Cortex of kidney (tissue), 1 donor: ENCODE measurements at places on chromosomes 11 and 22.

DNA sequence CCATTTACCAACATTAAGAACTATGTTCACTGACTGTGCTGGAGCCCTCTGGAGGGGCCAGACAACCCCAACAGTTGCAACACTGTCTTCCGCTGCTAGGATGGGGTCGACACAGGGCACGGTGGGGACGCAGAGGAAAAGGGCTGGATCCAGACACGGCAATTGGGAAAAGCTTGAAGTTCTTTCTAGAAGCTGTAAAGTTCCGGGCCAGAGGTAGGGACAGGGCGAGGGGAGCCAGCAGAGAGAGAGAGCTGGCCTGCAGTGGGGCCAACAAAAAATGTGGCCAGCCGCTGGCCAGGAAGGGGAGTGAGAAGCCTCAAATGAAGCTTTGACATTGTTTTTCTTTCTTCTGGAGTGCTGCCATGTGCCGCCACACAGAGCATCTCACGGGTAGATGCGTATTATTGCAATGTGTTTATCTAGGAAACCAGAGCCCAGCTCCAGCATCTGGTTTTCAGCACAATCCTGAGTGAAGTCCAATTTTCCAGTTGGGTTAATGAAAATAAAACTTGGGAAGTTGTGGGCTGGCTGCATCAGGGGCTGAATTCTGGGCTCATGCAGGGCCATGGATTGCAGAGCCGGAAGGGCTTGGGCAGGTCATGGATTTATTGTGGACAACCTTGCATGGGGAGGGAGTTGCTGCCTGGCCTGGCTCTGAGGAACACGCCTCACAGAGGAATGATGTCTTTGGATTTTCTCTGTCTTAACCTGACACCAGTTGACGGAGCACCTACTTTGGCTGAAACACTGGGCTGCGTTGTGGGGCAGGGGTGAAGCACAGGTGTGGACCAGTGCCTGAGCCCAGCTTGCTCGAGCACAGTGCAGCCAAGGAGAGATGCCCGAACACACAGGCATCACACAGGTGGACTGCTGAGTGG is 67.6 kb upstream of the AMPD3 start:
- DNase-seq: no peak

GRCh38 chr11:118219732-118220131 is 5.1 kb downstream of the JAML start:
- DNase-seq: no peak

DNA sequence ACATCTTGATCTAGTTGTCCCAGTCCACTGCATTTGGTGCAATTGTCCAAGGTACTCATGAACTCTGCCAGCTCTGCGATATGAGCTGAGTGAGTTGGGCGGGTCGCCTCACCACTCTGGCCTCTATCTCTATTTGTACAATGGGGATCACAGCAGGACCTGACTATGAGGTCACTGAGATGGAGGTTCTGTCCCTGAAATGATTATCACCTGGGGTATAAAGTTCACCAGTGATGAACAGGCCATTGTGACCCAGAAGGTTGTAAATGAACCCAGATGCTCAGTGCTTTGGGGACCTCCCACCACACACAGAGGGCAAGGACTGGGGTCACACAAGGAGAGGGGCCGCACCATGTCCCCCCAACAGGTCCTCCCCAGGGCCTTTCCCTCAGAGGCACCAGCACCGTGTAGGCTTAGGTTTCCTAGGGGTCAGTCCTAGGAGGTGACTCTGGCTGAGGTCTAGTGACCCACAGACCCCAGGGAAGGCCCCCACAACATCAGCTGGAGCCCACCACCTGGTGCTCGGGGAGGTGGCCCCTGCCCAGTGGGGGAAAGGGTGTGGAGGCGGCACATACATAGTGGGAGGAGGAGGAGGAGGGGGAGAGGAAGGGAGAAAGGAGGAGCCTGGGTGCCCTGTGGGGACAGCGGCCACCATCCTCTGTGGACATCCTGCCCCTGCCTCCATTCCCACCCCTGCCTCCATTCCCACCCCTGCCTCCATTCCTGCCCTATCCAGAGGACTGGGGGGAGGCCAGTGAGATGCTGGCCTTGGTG is 25.0 kb upstream of the IGLL1 start:
- DNase-seq: no peak

DNA sequence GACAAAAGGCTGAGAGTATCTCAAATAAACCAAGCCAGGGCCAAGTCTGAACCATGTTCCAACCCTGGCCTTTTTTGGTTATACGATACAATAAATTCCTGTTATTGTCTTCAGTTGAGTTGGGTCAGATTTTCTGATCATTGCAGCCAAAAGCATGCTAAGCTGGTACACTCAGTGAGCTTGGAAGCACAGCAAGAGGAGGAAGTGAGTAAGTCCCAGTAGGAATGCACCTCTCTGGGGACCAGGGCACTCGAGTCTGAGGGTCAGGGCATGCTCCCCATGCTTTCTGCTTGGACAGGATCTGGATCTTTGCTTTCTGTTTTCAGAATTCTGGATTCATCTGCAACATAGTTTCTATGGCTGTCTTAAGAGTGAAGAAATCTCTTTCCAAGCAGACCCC is 73.1 kb downstream of the TMPRSS5 start:
- DNase-seq: no peak

DNA sequence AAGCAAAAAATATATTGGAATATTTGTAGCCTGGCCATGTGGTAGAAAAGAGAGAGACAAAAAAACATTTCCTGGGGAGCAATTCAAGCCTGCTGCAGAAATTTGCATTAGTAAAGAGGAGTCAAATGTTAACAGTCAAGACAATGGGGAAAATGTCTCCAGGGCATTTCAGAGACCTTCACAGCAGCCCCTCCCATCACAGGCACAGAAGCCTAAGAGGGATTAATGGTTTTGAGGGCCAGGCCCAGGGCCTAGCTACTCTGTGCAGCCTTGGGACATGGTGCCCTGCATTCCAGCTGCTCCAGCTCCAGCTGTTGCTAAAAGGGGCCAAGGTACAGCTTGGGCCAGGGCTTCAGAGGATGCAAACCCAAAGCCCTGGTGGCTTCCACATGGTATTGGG is 46.8 kb downstream of the PGR start:
- no peak for DNase-seq

DNA sequence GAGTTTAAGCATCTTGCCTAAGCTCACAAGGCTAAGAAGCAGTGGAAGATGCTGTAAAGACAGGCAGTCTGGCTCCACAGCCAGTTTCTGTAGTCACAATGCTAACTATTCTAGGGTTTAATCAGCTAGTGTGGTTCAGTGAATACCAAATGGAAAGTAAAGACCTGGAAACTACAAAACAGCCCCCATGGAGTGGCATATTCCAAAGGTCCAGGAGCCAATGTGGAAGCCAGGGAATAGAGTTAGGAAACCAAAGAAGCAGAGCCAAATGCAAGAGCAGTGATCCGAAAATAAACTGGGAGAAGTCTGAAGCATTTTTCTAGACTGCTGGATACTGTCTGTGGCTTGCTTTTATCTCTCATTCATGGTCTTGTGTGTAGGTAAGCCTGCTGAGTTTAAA is 731.2 kb upstream of the ANO5 start:
- DNase-seq: no peak

- DNase-seq: no peak
Observed at GRCh38 chr22:24460418-24461089, 33.2 kb downstream of the ADORA2A start.

DNA sequence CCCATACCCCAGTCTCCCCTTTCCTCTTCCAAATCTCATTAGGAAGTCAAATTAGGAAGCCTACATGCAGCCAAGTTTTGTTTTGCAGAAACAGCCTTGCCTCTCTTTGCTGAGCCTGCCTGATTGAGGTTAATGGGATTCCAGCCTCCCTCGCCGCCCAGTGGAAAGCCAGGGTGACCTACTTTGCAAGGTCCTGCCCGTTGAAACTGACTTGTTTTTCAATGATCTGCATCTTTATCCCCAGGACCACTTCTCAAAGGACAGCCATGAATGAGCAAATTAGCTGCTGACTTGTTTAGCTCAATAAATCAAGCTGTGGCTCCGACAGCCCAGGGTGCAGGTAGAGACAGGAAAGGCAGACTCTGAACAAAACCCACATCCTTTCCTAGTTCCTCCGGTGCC is 110.4 kb downstream of the RRAS2 start:
- DNase-seq: no peak

DNA sequence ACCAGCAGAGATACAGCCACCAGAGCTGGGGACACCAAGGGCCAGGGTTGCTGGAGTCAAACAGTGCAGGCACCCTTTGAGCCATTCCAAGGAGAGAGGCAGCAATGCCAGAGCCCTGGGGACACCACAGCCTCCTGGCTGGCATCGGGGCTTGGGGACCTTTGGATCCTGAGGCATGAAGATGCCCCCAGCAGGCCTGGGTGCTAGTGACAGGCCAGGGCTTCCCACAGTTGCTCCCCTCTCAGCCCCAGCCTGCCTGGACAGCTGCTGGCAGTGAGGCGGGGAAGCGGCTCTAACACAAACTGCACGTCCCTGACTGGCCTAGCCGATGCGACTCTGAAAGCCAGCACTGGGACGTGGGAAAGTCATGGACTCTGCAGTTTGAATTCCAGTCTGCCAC is 2.7 kb downstream of the CD5 start:
- DNase-seq: no peak

- DNase-seq: no peak
Observed at GRCh38 chr11:62553839-62554361, 7.3 kb upstream of the AHNAK start.

DNA sequence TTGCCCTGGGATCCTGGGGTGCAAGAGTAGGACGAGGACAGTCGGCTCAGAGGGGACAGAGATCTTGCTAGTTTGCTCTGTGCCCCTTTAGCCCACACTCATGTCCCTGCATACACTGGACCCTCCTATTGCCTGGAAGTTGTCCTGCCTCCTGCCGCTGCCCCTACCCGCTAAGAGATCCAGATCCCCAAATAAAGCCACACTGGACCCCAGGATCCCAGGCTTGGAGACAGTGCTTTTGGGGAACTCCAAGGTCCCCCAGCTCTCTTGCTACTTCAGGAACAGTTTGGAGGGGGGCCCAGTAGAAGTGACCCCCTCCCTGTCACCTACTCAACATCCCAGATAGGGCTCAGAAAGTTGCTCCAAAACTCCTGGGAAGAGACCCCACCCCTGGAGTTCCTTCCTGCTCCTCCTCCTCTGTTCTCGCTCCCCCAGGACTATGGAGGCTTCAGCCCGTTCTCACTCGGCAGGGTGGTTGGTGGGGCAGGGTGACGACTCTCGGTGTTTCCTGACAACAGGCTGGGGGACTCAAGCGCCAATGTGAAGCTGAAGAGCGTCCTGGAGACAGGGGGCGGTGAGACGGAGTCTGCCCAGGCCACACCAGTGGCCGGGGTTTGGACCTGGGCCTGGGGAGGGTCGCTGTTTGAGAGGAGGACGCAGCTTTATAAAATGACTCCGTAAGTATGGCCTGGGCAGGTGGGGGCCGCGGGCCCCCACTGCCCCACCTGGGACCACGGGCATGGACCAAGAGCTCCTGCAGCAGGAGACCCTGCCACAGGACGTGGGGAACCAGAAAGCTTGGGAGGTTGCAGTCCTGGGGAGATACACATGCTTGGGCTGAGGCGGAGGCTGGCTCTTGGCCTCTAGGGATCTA is 19.2 kb upstream of the TUB start:
- DNase-seq: no peak

GRCh38 chr11:64252003-64252872 is 908 bp downstream of the PLCB3 start:
- DNase-seq: no peak

- DNase-seq: no peak
Observed at GRCh38 chr11:86740628-86741483, 59.5 kb upstream of the PRSS23 start.

DNA sequence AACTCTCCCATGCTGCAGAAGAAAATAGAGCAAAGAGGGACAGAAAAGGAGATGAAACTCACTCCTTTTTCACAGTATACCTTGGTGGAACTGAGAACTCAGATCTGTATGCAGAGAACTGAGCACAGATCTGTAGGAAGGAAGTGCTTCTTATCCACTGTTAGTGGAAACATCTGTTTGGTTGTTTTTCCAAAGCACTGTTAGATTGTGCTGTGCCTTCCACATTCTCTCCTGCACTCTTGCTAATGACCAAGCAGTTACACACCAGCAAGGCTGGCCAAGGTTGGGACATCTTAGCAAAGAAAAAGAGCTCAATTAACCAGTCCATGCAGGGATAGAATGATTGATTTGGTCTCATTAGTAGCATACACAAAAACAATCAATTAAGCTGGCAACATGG is 20.1 kb upstream of the SIK2 start:
- DNase-seq: no peak

DNA sequence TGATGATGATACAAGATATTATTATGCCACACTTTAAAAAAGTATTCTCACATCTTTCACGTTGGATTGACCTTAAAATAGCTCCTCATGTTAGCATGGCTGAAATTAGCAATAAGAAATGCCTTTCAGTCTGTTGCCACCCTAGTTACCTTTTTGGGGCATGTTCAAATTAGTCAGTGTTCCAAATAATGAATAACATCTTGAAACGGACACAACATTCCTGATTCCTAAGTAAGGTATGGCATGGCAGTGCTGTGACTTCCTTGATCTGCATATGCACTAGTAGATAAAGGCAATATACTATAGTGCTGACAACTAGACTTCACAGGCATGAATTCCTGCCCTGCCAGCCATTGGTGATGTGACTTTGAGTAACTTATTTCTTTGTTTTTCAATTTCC is 914.5 kb downstream of the METTL15 start:
- DNase-seq: no peak

DNA sequence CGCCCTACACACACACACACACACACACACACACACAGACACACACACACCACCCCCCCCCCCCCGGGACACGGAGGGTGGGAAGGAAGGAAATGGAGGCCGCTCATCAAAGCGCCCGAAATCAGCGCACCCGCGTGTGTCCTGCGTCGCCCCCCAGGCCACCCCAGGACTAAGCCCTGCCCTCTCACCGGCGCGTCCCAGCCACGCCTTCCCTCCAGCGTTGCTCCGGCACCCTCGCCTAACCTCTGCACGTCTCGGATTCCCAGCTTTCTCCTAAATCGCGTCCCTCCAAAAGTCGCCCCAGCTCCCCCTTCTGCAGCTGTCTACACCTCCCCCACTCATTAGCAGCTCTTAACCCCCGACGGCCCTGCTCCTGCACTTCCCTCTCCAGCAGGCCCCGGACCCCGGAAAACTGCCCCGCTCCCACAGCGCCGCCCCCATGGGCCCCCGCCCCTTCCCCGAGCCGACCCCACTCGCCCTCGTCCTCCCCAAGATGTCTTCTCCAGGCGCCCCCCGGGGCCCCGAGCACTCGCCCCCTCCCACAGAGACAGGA is 557 bp downstream of the PACSIN2 start:
- no peak for DNase-seq
